ENCODE measurements at places on chromosomes 7 and 10.

DNA sequence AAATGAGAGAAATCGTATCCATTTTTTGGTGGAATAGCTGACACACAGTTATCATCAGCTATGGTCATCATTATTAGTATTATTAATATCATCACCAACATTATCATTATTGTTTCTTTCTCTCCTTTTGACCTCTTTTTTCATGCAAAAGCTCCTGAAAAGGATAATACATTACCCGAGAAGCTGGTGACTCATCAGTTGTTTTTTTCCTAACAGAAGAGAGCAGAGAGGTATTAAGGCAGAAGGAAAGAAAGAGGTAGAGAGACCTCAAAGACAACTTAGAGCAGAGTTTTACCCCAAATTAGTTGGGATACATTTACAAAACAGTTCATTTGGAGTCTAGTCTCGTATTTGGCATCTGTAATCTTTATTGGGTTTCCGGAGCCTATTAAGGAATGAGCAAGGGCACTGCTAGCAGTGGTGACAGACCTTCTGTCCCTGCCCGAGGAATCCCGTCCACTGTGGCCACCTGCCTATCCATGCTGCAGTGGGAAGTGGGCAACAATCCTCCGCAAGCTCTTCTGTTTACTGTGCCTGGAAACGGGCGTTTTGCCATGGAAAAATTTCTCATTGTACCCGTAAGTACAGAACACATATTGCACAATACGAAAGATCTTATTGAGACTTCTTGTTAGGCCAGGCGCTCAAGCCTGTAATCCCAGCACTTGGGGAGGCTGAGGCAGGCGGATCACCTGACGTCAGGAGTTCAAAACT, 170.0 kb upstream of the MKLN1 start:
- no peak for DNase-seq

GRCh38 chr10:24503461-24504320, 220.0 kb downstream of the ARHGAP21 start:
- DNase-seq, result no peak

DNA sequence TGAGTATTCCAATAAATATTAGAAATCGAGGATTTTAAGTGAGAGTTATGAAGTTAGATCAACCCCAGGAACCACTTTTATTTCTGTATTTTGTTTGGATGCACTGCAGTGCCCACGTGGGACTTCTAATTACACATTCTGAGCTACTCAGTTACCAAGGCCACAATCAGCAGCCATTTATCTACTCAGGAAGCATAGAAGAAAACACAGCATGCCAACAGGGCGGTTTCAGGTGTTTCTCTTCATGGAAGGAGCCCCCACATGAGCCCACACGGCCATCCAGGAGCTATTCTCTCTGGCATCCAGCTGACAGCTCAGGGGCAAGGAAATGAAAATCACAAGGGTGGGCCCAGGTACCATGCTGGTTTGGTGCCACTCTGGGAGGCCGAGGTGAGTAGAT, 266.5 kb upstream of the MKLN1 start:
- DNase-seq, result no peak

- no peak for DNase-seq
These were observed 38.9 kb downstream of the ANKMY2 start for GRCh38 chr7:16606704-16607103.

DNA sequence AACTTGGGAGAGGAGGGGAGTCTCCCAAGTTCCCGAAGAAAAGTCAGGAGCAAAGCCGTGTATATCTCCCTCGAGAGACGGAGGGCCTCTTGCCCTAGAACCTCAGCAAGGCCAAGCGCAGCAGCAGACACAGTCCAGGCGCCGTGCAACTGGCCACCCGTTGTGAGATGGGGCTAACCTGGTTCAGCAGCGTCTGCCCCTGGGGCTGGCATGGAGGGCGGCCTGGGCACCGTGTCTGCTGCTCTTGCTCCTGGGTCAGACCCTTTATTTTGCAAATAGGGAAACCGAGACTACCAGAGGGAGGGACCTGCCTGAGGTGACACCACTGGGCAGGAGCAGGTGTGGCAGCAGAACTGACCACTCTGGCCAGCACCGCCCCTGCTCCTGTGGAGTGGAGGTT, 13.4 kb downstream of the ATP5MF start:
- no peak for DNase-seq

GRCh38 chr7:3585826-3586225, 284.8 kb downstream of the SDK1 start:
- no peak for DNase-seq

GRCh38 chr7:157699357-157700013, 362.7 kb downstream of the DNAJB6 start:
- DNase-seq, result no peak

DNA sequence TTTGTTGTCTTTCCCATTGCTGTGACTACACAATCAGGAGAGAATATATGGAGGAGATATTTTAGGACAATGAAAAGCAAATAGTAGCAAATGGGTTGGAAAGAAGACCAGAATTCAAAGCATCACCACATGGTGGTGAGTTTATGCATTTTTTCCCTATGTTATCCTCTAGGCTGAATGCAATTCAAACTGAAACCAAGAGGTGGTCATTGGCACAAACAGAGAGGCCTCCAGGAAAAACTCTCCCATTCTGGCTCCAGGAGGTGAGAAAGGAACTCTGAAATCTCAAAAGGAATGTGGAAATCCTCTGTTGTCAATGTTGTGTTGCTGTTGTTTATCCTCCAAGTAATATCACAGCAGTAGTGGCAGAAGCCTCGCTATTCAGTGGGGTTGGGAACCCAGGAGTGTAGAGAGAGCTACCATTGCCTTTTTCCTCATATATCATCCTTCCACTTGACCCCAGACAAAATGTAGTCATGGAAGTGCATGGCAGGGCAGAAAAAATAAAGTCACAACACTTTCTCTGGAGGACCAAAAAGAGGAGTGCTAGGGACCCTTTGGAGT, 819.1 kb downstream of the GRID1 start:
- no peak for DNase-seq

GRCh38 chr7:26627891-26628341, 236.5 kb downstream of the SKAP2 start:
- DNase-seq, result no peak

GRCh38 chr10:33660329-33660728, 325.9 kb upstream of the NRP1 start:
- DNase-seq, result no peak

- no peak for DNase-seq
These were observed 24.4 kb upstream of the ASAH2 start for GRCh38 chr10:50275650-50276235.

GRCh38 chr7:24462117-24462516, 111.1 kb upstream of the PALS2 start:
- no peak for DNase-seq
